Natural killer cell (primary cell): ENCODE measurements at places on chromosomes 7 and 10.

- H3K4me1 ChIP-seq = peaks cover 8% of the 10 kb centered on the region
- H3K36me3 ChIP-seq = no peaks in the 10 kb centered on the region
- H3K27me3 ChIP-seq = no peaks in the 10 kb centered on the region
- no peak overlapping the region for H3K4me3 ChIP-seq
- H3K27ac ChIP-seq = no peak overlapping the region
- DNase-seq = peak; percentile 11
These were observed 1.5 kb downstream of the MKLN1 start for GRCh38 chr7:131329176-131329570.

GRCh38 chr10:87750817-87751216 lies 67.2 kb downstream of the ATAD1 start:
- H3K27me3 ChIP-seq = no peaks in the 10 kb centered on the region
- peaks cover 15% of the 10 kb centered on the region for H3K36me3 ChIP-seq
- no peaks in the 10 kb centered on the region for H3K4me1 ChIP-seq
- no peak overlapping the region for H3K27ac ChIP-seq
- H3K4me3 ChIP-seq = no peak overlapping the region

- H3K27ac ChIP-seq = no peak overlapping the region
- no peak overlapping the region for H3K4me3 ChIP-seq
- no peaks in the 10 kb centered on the region for H3K4me1 ChIP-seq
- DNase-seq = no peak
These were observed 107.7 kb downstream of the CACNA2D1 start for GRCh38 chr7:82335927-82336326.

DNA sequence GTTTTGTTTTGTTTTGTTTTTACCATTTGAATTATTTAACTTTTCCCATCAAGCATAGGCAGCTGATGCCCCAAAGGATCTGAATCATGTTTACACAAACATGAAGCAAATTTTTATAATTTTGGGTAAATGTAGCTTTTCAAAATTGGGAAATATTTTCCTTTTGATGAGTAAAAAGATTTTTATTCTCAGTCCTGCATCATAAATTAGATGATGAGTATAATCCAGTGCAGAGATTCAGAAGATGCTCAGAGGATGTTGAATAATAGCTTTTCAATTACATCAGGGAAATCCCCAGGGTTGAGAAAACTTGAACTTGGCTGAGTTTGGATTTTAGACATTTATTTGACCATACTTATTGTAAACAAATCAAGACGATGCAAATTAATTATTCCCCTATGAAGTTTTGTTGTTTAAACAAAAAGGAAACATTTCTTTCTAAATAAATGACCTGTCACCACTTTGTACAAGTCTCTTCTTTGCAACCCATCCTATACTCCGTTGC lies 121.7 kb downstream of the FAM204A start:
- DNase-seq = no peak
- H3K27ac ChIP-seq = no peak overlapping the region
- H3K4me1 ChIP-seq = no peaks in the 10 kb centered on the region
- peaks cover 2% of the 10 kb centered on the region for H3K27me3 ChIP-seq
- no peak overlapping the region for H3K4me3 ChIP-seq
- no peaks in the 10 kb centered on the region for H3K36me3 ChIP-seq

GRCh38 chr7:155333346-155334234 lies 35.9 kb downstream of the INSIG1 start:
- H3K27ac ChIP-seq = no peak overlapping the region
- peaks cover 9% of the 10 kb centered on the region for H3K4me1 ChIP-seq
- H3K27me3 ChIP-seq = peaks cover 3% of the 10 kb centered on the region
- H3K4me3 ChIP-seq = no peak overlapping the region
- H3K36me3 ChIP-seq = no peaks in the 10 kb centered on the region

GRCh38 chr7:114422507-114423501 lies 8.2 kb downstream of the FOXP2 start:
- no peak overlapping the region for H3K27ac ChIP-seq
- no peak for DNase-seq
- H3K36me3 ChIP-seq = no peaks in the 10 kb centered on the region
- no peaks in the 10 kb centered on the region for H3K4me1 ChIP-seq
